Fibroblast of skin of right biceps (primary cell): ENCODE measurements at places on chromosomes 4 and X.

- peak; percentile 70 for DNase-seq
These were observed 262.6 kb downstream of the C4orf33 start for GRCh38 chr4:129358571-129358970.

GRCh38 chr4:25913851-25914669, at the start of gene SMIM20:
Gene SMIM20, plus strand, starts transcription at chr4:25914220. Its CDS starts 94 bp downstream, at chr4:25914314.
- peak; percentile 89 for DNase-seq

DNA sequence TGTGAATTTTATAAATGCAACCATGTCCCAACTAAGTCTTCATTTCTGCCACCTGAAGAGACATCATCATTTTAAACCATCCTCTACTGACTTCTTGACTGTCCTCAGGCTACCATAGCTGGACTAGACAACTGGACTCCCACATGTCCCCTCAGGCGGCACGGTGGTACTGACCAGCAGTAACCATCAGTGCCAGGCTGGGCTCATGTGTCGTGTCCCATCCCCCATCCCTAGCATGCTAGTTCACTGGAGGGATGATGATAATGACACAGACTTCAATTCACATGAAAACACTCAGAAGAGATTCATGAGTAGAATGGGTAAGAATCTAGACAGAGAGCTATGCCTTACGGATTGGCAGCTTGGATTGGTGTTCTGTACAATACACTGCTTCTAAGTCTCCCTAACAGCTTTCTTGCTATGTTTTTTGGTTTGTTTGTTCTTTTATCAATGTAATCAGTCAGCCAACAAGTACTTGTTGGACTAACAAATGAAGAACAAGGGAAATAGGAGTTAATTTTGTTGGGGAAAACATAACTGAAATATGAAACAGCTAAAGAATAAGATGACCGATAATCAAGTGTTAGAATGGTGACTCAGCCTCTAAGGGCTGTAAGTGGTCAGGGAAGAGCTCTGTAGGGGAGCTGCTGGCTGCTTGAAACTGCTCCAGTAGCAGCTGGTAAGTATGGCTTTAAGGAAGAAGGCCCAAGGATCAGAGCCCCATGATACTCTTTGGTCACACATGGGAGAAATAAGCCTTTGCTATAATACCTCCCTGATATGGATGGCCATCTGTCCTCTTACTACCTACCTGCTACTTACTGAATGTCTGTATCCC, 10.3 kb downstream of the ZDHHC9 start:
- DNase-seq, result peak; percentile 39

GRCh38 chr4:93764639-93765246, 63.8 kb upstream of the ATOH1 start:
- peak; percentile 36 for DNase-seq

GRCh38 chr4:32172761-32173160, 1452.6 kb downstream of the PCDH7 start:
- peak; percentile 66 for DNase-seq

DNA sequence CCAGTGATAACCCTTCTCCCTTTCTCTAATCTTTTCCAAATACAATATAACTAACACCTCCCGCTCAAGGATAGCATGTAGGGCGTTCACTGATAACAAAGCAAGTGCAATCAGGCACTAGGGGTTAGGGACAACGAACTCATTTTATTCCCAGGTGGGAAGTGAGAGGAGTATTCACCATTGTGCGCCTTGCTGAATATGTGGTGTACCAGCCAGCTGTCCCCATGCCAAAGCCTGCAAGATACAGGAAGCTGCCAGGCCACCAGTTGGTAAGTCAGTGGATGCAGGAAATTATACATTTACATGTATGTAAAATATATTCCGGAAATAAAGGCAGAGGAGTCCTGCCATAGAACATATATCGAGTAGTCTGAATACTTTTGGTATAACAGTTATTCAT, 6.3 kb upstream of the HPRT1 start:
- no peak for DNase-seq

- no peak for DNase-seq
These were observed 3.5 kb downstream of the BEND4 start for GRCh38 chr4:42149004-42149403.

DNA sequence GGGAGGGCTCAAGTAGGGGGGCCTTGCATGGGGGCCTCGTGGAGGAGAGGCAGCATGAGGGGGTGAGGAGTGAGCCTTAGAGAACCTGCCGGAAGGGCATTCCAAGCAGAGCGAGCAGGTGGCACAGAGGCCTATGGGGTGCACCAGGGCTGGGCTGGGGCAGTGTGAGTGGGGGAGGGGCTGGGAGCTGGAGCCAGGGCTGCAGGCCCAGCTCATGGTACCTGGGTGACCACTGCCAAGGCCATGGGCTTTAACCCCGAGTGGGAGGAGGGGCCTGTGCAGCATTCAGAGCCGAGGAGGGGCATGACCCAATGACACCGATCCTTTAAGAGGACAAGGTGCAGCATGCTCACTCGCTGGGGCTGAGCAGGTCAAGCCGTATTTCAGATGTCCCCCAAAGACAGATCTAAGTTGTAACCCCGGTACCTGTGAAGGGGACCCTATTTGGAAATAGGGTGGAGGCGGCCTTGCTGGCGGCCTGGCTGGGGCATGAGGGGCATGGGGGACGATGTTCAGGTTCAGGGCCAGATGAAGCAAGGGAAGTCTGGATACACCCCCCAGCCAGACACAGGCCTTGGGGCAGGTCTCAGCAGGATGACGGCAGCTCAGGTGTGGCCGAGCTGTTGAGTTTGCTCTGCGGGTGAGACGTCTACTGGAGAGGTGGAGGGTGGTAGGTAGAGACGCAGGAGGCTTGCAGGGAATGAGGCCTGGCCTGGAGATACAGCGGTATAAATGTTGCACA, 137.0 kb downstream of the CPZ start:
- no peak for DNase-seq
